ENCODE measurements at places on chromosomes 3 and 15. TPM values are rescaled to one million over a fixed set of nuclear protein-coding genes. Genes with fewer than 3 reads are reported as not detected.
A peak's percentile ranks its signal among the peaks of the same experiment; 100 is the strongest.

DNA sequence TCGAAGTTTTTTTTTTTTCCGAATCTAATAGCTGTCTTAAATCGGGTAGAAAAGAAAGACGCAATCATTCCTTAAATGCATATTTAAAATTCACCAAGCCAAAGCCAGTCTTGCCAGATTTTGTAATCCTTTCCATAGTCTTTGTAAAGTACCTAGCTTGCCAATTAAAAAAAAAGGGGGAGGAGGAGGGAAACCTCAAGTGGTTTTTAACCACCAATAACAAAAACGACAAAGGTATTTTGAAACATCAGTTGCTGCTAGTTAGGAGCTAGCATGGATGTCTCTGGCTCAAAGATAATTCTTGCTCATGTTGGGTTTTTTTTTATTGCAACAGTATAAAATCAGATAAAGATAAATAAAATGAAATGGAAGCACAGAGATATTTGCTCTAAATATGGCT, 187.9 kb downstream of the MECOM start:
- H3K4me3 ChIP-seq: no peak overlapping the region
- H3K27me3 ChIP-seq: no peaks in the 10 kb centered on the region
- no peak overlapping the region for H3K27ac ChIP-seq
- no peaks in the 10 kb centered on the region for H3K4me1 ChIP-seq
- no peaks in the 10 kb centered on the region for H3K36me3 ChIP-seq
- DNase-seq: no peak

- H3K36me3 ChIP-seq: no peaks in the 10 kb centered on the region
- DNase-seq: no peak
- no peak overlapping the region for H3K27ac ChIP-seq
Measured at GRCh38 chr3:122475316-122475715, 39.4 kb downstream of the KPNA1 start.

- DNase-seq: no peak
- H3K36me3 ChIP-seq: peaks cover 51% of the 10 kb centered on the region
- no peaks in the 10 kb centered on the region for H3K27me3 ChIP-seq
- peaks cover 14% of the 10 kb centered on the region for H3K4me1 ChIP-seq
Measured at GRCh38 chr3:16670191-16670590, 65.0 kb upstream of the DAZL start.

- H3K36me3 ChIP-seq: no peaks in the 10 kb centered on the region
- no peaks in the 10 kb centered on the region for H3K27me3 ChIP-seq
- no peaks in the 10 kb centered on the region for H3K4me1 ChIP-seq
Measured at GRCh38 chr3:157477441-157477840, 25.8 kb downstream of the VEPH1 start.

DNA sequence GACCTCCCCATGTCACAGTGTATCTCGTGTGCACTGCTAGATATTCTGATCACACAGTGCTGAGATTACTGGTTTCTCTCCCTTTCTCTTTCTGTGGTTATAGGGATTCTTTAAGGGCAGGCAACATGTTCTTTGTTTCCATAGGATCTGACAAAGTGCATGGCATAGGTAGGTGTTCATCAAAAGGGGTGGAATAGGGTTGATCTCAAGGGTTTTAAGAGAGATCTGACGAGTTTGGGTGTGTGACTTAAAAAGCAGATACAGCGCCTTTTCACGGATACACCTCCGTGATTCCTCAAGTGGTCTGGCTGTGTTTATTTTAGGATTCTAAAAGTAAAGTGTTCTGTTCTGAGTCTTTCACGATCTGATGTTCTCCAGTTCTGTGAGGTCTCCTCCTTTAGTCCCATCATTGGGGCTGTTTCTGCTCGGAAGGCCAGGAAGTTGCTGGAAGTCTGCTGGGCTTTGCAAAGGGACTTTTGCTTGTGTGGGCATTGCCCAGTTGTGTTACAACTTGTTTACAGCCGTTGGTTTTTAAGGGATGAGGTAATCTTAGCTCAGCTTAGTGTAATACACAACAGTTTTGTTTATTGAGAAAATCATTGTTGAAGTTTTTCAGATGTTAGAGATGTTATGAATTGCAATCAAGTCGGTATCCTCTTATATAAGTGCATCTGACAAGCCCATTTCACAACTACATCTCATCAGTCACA, 34.8 kb downstream of the IGF1R start:
- H3K27ac ChIP-seq: peak overlapping the region; percentile 28
- no peaks in the 10 kb centered on the region for H3K27me3 ChIP-seq
- H3K36me3 ChIP-seq: no peaks in the 10 kb centered on the region

DNA sequence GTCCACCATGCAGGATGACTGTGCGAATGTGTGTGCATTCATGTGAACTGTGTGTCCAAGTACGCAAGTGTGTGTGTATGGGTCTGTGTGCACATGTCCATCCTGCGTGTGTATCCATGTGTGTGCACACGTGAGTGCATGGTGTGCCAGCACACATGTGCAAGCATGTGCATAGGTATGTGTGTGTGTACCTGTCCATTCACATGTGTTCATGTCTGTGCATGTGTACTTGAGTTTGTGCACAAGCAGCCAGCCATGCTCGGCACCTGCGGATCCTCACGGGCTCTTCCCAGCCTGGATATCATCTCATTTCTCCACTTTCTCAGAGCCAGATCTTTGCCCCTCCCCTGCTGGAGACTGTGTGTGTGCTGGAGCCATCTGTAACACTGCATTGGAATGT, 18.7 kb upstream of the PLXNA1 start:
- no peaks in the 10 kb centered on the region for H3K4me1 ChIP-seq
- no peak overlapping the region for H3K4me3 ChIP-seq
- no peaks in the 10 kb centered on the region for H3K36me3 ChIP-seq
- no peak for DNase-seq
- H3K27me3 ChIP-seq: no peaks in the 10 kb centered on the region
- H3K27ac ChIP-seq: no peak overlapping the region

- DNase-seq: no peak
- H3K36me3 ChIP-seq: peaks cover 11% of the 10 kb centered on the region
- H3K27ac ChIP-seq: peak overlapping the region; percentile 73
- H3K4me1 ChIP-seq: no peaks in the 10 kb centered on the region
Measured at GRCh38 chr15:55197362-55197705, 593 bp upstream of the RSL24D1 start.

DNA sequence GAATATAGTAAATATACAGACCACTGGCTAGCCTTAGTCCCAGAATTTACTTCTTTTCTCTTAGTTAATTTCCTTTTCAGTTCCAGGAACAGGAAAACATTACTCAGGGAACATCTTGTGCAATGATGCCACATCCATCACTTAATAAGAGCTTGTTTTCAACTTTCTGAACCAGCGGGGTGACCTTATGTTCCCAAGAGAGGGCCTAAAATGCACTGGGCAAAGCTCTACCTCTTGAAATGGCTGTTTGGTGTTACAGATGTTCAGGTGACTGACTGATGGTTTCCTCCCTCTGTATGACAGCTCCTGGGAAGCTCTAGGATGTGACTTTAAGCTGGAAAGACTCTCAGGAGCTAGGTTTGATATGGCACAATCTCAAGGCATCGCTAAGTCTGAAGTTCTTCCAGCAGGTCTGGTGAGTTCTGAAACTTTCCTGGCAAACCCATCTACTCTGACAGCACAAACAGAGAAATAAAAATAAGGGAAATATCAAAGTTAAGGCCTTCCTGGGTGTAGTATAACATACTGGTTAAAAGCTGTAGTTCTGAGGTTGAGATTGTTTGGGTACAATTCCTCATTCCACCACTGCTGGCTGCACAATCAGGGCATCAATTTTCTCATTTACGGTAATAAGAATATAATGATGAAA, 98.6 kb downstream of the ZIC1 start:
- no peaks in the 10 kb centered on the region for H3K36me3 ChIP-seq
- no peaks in the 10 kb centered on the region for H3K4me1 ChIP-seq
- no peak for DNase-seq
- no peak overlapping the region for H3K4me3 ChIP-seq

DNA sequence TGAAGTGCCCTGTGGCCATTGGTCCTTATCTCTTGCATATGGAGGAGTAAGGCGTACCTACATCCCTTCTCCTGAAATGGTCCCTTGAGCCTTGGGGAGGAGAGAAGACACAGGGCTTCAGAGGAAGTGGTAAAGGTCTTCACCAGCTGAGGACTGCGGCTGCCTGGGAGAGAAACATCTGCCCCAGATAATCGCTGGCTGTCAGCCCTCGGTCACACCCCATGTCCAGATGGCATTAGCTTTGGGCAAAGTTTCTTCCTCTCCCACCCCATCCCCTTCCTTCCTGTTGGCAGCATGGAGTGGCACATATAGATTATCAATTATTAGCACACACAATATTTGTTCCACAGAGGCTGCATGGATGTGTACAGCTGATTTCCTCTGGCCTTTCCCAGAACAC, 61.6 kb downstream of the LRTM1 start:
- no peak overlapping the region for H3K4me3 ChIP-seq
- DNase-seq: no peak
- peaks cover 5% of the 10 kb centered on the region for H3K4me1 ChIP-seq
- H3K27me3 ChIP-seq: no peaks in the 10 kb centered on the region
- no peaks in the 10 kb centered on the region for H3K36me3 ChIP-seq
- H3K27ac ChIP-seq: no peak overlapping the region

GRCh38 chr15:67838789-67839332, 984 bp downstream of the RNU6-1 start:
- H3K4me1 ChIP-seq: no peaks in the 10 kb centered on the region
- peaks cover 40% of the 10 kb centered on the region for H3K27me3 ChIP-seq
- H3K4me3 ChIP-seq: peak overlapping the region; percentile 94
- DNase-seq: peak; percentile 84

DNA sequence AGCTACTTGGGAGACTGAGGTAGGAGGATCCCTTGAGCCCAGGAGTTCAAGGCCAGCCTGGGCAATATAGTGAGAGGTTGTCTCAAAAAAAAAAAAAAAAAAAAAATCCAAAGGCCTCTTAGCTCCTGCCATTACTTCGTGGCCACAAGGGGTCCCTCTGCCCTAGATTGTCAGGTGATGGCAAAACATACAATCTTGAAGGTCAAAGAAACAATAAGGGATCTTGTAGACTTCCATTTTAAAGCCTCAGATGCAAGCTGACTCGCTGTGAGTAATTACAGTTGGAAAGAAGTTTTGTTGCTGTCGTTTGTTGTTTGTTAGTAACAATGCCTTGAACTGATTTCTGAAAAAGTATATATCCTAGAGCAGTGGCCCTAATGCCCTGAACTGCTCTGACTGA, 55.9 kb upstream of the PLCL2 start:
- peak; percentile 62 for DNase-seq
- H3K36me3 ChIP-seq: peaks cover 5% of the 10 kb centered on the region
- no peaks in the 10 kb centered on the region for H3K4me1 ChIP-seq
- H3K4me3 ChIP-seq: no peak overlapping the region

DNA sequence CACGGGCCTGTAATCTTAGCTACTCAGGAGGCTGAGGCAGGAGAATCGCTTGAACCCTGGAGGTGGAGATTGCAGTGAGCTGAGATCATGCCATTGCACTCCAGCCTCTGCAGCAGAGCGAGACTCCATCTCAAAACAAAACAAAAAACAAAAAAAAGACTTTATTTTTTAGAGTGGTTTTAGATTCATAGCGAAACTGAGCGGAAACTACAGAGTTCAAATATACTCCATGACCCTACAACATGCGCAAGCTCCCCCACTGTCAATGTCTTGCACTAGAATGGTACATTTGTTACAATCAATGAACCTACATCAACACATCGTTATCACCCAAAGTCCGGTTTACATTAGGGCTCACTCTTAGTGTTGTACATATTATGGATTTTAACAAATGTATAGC, 2.2 kb upstream of the CRTAP start:
- H3K4me1 ChIP-seq: no peaks in the 10 kb centered on the region
- H3K4me3 ChIP-seq: no peak overlapping the region
- peaks cover 2% of the 10 kb centered on the region for H3K36me3 ChIP-seq
- DNase-seq: no peak

- no peaks in the 10 kb centered on the region for H3K4me1 ChIP-seq
- H3K4me3 ChIP-seq: no peak overlapping the region
- H3K27me3 ChIP-seq: no peaks in the 10 kb centered on the region
Measured at GRCh38 chr3:25473246-25473645, 45.2 kb downstream of the RARB start.

DNA sequence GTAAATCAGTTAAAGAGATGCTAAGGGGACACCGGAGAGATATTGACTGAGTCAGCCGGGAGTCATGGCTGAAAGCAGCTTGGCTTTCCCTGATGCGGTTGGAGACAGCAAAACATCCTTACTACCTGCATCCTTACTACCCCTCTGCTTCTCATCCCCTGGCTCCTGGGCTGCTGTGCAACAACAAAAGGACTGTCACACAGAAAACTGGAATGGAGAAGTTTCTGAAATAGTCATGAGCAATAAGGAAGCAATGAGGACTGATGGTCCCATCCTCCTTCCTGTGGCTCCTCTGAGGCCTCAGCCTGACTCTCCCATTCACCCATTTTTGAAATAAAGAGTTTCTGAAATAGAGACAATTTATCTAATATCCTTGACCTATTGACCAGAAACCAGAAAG, 1.1 kb downstream of the HCLS1 start:
- H3K36me3 ChIP-seq: peaks cover 9% of the 10 kb centered on the region
- no peak overlapping the region for H3K4me3 ChIP-seq
- H3K27me3 ChIP-seq: no peaks in the 10 kb centered on the region
- DNase-seq: no peak
- H3K27ac ChIP-seq: no peak overlapping the region

DNA sequence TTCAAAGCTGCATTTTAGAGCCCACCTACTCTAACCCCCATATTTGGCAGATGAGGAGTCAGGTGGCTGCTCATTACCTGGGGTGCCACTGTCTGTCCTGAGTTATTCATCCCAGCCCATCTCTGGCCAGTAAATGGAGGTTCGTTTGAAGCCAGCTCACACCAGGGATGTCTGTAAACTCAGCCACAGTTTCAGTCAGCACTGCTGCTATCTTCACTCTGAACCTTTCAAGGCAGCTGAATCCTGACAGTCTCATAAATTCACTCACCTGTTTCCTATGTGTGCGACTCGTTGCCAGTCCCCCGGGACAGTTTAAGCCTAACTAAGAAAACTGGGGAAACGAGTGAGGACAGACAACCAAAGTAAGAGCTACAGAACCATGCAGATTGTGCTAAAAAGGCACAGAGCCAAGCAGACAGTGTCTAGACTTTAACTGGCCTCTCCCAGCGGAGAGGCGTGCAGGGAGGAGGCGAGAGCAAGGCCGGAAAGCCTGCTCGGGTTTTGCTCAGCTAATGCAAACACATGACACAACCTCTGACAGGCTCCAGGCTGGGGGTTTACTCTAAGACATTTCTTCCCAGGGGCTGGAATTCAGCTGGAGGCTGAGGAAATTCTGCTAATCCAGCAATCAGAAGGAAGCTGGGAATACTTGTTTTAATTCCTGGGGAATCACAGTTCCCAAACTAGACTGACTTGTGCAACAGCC, 12.0 kb downstream of the FSTL1 start:
- no peak overlapping the region for H3K27ac ChIP-seq
- peaks cover 14% of the 10 kb centered on the region for H3K4me1 ChIP-seq
- peaks cover 50% of the 10 kb centered on the region for H3K36me3 ChIP-seq
- no peak for DNase-seq

GRCh38 chr3:150271591-150271960, 136.5 kb upstream of the TSC22D2 start:
- no peaks in the 10 kb centered on the region for H3K4me1 ChIP-seq
- no peak overlapping the region for H3K27ac ChIP-seq
- no peak for DNase-seq
- 0 out of 2 replicates have a peak, but pooled peaks cover 2% of the 10 kb centered on the region for H3K27me3 ChIP-seq
- H3K4me3 ChIP-seq: no peak overlapping the region

GRCh38 chr3:73364517-73364916, 260.2 kb downstream of the PDZRN3 start:
- no peak overlapping the region for H3K27ac ChIP-seq
- no peak for DNase-seq
- no peaks in the 10 kb centered on the region for H3K36me3 ChIP-seq
- H3K4me3 ChIP-seq: no peak overlapping the region

FETUB gene
- not detected for total RNA-seq

ZNF774 gene
- total RNA-seq: 2.5 TPM

STARD9 gene
- 5.1 TPM for total RNA-seq

GPX1 gene
- 265 TPM for total RNA-seq

ITGA11 gene
- total RNA-seq: not detected

SNX33 gene
- 17.7 TPM for total RNA-seq

ACOX2 gene
- 0.85 TPM for total RNA-seq

APPL1 gene
- total RNA-seq: 38.2 TPM

CLDN16 gene
- total RNA-seq: not detected

PLAAT1 gene
- 5.6 TPM for total RNA-seq
